Renal cortex interstitium (tissue), 15 donors: ENCODE measurements at places on chromosomes 4 and X. TPM values are rescaled to one million over a fixed set of nuclear protein-coding genes. Genes with fewer than 3 reads are reported as not detected.
A peak's percentile ranks its signal among the peaks of the same experiment; 100 is the strongest.

DNA sequence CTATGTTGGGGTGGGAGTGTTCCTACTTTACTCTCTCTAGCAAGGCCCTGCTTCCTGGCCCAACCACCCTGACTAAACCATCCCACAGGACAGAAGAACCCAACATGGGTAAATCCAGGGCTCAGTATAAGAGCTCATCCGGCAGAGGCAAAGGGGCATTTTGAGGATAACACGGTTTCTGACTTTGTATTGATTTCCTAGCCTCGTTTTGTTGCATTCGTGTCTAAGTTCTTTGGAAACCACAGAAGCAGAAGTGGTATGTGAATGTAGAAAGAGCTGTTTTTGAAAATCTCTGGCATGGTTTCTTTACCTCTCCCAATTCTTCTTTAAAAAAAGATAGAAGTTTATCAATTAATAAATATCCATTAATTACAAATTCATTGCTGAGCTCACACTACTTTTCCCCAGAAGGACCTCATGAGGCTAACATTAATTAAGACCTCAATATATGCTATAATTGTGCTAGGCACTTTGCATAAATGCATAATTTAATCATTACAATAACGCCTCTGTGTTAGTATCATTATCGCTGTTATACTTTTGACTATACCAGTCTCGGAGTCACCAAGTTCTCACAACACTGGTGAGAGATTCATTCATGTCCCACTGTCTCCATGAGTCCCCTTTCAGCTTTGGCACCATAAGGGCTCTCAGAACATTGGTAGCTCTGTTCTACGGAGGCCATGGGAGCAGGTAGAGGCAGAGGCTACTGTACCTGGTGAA is 5.8 kb upstream of the CLNK start:
- no peak for DNase-seq

- no peak for DNase-seq
Observed at GRCh38 chrX:76279007-76279406, 106.1 kb downstream of the PBDC1 start.

- peak; percentile 12 for DNase-seq
Observed at GRCh38 chr4:42709392-42710065, 52.6 kb upstream of the ATP8A1 start.

DNA sequence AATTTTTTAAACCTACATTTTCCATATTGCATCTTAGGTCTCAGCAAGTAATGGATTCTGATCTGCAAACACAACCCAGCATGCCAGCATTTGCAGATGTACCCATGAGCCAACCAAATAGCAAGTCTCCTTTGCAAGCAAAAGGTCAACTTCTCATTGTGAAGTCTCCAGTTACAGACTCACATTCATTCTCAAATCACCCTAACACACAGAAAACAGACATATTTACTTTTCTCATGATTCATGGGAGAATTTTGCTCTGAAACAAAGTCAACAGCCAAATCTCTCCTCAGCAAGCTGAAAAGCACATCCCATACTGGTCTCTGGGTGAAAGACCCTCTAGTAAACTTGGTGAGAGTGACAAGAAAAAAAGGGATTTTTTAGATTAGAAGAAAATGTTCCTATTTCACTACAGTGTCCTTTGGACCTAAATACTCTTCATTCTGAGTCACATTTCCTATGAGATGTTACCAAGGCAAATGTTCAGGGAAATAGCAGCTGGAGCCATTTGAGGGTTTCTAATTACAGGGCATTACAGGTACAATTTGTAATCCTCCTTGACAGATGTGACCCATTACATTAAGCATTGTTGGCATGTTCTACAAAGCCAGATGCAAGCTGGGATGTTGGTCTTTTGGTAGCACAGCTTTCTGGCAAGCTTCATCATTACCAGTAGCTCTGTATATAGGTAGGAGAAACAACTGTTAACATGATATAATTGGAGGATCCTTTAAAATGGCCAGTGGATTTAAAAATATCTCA is 383.3 kb downstream of the SMARCA1 start:
- DNase-seq: no peak

DNA sequence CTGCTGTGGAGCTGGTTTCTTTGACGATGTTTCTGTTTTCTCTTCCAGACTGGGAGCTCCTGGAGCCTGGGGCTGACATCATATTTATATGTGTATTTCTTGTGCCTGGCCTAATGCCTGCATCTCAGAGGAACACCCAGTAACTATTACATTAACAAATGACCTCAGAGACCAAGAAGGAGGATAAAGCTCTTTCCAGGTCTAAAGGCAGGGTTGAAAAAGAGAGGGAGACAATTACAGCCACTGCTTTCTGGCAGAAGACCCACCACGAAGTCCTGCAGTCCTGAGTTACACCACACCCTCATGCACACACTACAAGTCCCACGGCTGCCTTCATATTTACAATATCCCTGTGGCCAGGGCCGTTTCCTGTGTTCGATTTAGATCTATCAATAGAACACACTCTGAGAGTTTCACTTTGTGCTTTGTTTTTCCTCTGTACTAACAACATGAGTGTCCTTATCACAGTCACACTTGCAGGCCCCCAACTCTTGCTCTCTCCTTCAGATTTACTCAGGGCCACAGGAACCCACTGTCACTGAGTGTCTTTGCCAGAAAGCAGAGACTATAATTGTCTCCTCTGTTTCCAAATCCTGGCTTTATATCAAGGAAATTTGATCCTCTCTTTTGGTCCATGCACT is 535.5 kb downstream of the MID1IP1 start:
- DNase-seq: no peak

- DNase-seq: no peak
Observed at GRCh38 chrX:111318901-111319300, 48.6 kb upstream of the CAPN6 start.

- no peak for DNase-seq
Observed at GRCh38 chr4:147009875-147010274, 64.2 kb upstream of the TTC29 start.

GRCh38 chr4:48079972-48080391 is 54.1 kb downstream of the TXK start:
- no peak for DNase-seq

SPATA4 gene
- 1.4 TPM for polyA plus RNA-seq

CSN1S1 gene
- not detected for polyA plus RNA-seq

SHROOM4 gene
- polyA plus RNA-seq: 23.1 TPM
